ENCODE measurements at places on chromosomes 7 and 10.

GRCh38 chr10:8060704-8061121 is 6.2 kb downstream of the GATA3 start:
- no peak for DNase-seq

GRCh38 chr10:75231672-75232581 is 3.8 kb downstream of the COMTD1 start:
- no peak for DNase-seq

GRCh38 chr7:66307591-66308215 is 102.6 kb downstream of the TPST1 start:
- no peak for DNase-seq

GRCh38 chr10:88853155-88853881 is 1.7 kb upstream of the ANKRD22 start:
- DNase-seq: no peak

GRCh38 chr10:61992671-61993668 is 91.5 kb downstream of the ARID5B start:
- DNase-seq: peak; percentile 55

DNA sequence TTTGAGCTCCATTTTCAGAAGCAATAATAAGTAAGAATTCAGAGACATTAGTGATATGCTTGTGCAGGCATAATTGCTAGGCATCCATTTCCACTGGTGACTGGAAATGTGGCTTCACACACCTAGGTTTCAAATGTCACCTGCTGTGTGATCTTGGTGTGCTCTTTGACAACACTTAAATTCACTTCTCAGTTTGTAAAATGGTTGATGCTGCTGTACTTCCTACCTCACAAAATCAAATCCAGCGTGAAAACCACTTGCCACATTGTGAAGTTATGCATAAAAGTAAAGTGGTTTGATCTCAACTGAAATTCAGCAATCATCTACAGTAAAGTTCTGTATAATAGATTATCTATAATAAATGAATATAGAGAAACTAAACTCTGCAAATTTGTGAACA is 82.4 kb downstream of the APBB1IP start:
- DNase-seq: no peak

DNA sequence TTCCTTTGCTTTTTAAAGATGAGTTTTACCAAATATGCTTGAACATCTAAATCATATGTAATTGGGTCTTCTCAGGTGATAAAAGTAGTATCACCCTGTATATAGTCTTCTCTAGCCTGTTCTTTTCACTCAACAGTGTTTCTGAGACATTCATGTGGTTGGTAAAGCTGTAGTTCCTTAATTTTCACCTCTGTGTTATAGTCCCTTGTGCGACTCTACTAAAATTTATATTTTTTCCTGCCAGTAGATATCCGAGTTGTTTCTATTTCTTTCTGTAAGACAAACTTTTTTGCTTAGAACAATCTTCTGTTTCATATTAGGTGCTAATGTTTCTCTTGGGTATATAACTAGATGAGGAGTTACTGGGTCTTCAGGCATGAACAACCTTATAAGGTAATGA is 35.6 kb downstream of the SYPL1 start:
- DNase-seq: no peak

- no peak for DNase-seq
Measured at GRCh38 chr10:77297393-77297739, 340.2 kb downstream of the KCNMA1 start.

DNA sequence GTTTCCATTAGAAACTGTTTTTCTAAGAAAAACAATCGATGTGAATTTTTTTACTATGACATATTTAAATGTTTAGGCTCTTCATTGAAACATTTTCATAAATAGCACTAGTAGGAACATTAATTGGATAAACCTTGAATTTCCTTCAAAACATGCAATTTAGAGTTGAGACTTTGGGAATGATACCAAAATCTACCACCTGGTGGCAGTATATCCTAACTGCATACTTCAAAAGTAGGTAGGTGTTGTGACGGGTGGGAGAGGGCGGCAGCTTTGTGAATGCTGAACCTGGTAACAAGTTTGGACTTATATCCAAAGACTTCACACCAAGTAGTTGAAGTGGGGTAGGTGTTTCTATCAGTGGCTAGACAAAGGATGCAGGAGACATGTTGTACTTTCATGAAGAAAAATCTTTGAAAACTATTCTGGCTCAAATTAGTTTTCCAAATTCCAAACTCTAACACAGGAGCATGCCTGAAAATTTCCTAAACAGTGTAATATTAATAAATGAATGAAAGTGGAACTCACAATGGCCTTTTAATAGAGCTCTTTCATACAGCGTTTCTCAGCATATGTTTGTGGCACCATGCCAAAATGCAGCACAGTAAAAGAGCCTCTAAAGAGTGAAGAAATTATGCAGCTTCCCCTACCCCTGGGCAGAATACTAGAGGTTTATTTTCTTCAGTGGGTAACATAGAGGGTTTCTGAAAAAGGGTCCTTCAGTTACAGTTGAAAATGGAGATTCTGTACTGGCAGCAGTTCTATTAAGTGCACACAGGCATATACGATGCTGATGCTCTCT is 201.0 kb upstream of the TPK1 start:
- peak; percentile 9 for DNase-seq

GRCh38 chr10:78934532-78934898 is 134.3 kb upstream of the ZMIZ1 start:
- no peak for DNase-seq

DNA sequence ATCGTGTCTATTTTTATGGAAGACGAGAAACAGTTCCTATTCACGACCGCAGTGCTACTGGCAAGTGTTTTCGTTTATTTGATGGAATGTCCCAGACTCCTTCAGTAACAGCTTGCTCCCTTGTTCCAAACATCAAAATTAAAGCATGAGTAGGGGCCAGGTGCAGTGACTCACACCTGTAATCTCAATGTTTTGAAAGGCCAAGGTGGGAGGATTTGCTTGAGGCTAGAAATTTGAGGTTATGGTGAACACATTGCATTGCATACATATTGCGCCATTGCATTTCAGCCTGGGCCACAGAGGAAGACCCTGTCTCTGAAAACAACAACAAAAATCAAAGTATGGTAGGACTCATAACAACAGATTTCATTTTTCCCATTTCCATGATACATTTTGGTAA is 22.8 kb downstream of the PTTG1IP2 start:
- no peak for DNase-seq

- DNase-seq: no peak
Measured at GRCh38 chr10:64732372-64732957, 1211.3 kb downstream of the REEP3 start.

GRCh38 chr10:76113952-76114351 is 682.5 kb downstream of the LRMDA start:
- DNase-seq: no peak
